ENCODE measurements at places on chromosomes 1 and 21.

- no peak for DNase-seq
These were observed 2.7 kb upstream of the STX12 start for GRCh38 chr1:27770293-27770830.

DNA sequence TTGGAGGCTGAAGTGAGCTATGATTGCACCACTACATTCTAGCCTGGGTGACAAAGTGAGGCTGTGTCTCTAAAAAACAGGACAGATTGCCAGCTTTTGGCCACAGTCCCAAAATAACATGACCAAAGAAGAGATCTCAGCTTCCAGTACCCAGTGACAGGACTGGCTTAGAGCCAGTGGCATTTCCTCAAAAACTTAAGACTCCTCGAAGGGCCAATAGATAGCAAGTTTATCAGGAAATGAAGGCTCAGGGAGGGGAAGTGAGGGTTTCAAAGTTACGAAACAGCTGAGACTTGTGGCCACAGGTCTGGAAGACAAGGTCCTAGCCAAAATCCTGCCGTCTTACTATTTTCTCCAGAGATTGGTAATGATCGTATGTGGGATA lies 6.3 kb upstream of the TMEM39B start:
- no peak for DNase-seq

GRCh38 chr1:215358356-215358755 lies 208.7 kb upstream of the KCTD3 start:
- DNase-seq, result no peak

- DNase-seq, result no peak
These were observed 77.9 kb downstream of the TRABD2B start for GRCh38 chr1:47919113-47919833.

DNA sequence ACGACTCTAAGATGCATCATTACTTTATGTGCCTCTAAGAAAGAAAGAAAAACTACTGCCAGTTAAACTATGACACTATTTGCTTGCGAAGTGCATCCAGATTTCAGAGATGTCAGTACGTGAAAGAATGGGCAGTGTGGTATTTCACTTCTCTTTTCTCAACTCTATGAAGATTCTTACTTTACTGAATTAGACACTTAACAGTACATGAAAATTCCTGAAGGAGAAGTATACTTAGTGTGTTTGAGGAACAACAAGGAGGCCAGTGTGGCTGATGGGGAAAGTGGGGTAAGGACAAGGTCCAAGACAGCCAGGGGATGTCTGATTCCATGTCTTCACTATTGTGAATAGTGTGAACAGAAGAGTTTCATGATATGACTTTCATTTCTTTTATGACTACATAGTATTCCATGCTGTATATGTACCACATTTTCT lies 53.9 kb upstream of the HSD17B7 start:
- no peak for DNase-seq

DNA sequence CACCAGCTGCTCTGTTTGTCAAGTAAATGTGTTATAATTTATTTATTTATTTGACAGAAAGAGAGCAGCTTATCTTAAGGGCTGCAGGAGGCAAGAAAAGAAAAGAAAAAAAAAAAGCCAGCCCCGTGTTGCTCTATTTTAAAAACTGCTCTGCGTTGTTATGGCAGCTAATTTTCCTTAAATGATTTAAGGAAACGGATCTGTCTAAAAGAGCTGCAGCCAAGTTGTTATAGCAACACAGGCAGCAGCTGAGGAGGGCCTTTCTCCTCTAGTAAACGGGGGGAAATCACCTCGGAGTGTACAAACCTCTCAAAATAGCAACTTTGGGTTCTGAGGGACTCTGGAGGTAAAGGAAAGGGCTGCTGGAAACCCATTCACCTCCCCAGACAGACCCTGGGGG lies 149.2 kb downstream of the BEND5 start:
- DNase-seq, result no peak

DNA sequence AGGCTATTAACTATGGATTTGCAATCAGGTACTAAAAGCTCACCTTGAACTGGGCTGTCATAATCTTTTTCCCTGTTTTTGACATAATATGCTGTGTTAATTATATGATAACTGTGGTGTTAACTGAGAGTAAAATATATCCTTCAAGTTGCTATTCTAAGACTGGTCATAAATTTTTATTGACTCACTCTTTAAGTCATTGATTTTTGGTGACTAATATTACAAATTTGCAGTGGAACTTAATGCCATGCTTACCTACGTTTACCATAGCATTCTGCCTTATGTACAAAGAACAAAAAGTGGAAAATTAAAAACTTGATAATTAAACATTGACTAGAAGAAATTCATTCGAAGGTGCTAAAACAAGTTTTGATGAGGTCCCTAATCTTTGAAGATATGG lies 872.4 kb downstream of the BRINP3 start:
- DNase-seq, result no peak

GRCh38 chr1:55339681-55340080 lies 124.5 kb upstream of the USP24 start:
- DNase-seq, result no peak

DNA sequence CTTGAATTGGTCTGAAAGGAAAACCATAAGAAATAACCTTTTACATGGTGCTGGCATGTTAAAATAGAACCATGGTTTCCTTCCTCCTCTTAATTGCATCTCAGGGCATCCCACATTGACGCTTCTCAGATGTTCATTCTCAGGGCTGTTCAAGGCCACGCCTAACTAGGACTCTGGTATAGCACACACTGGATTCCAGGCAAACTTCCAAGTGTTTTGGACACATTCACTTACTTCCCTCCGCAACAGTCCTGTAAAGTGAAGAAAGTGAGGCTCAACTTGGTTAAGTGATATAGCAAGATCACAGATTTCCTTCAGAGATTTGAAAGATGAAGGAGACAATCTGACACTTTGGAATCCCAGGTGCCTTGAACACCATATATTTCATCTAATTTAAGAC lies 244.8 kb downstream of the DUSP10 start:
- no peak for DNase-seq

- no peak for DNase-seq
These were observed 64.2 kb downstream of the GPR137B start for GRCh38 chr1:236206548-236206947.

GRCh38 chr1:208081972-208082371 lies 162.2 kb downstream of the PLXNA2 start:
- DNase-seq, result no peak

Measured in fibroblast of skin of left quadriceps (primary cell).